Mucosa of descending colon (tissue), 3 donors: ENCODE measurements at places on chromosomes 16 and 17. TPM values are rescaled to one million over a fixed set of nuclear protein-coding genes. Genes with fewer than 3 reads are reported as not detected.

ACACA gene
- total RNA-seq: 58.5 TPM

RTN4RL1 gene
- total RNA-seq: 0.14 TPM

ODAD4 gene
- 2.1 TPM for total RNA-seq

HSD17B2 gene
- total RNA-seq: 38.6 TPM

SNRNP25 gene
- 18.8 TPM for total RNA-seq
